Activated CD4-positive, alpha-beta memory T cell treated with anti-CD3 and anti-CD28 coated beads for 36 hours (primary cell): ENCODE measurements at places on chromosomes 12 and 14. TPM values are rescaled to one million over a fixed set of nuclear protein-coding genes. Genes with fewer than 3 reads are reported as not detected.

GRCh38 chr12:29763301-29763683 lies 20.4 kb downstream of the TMTC1 start:
- no peak for DNase-seq

DNA sequence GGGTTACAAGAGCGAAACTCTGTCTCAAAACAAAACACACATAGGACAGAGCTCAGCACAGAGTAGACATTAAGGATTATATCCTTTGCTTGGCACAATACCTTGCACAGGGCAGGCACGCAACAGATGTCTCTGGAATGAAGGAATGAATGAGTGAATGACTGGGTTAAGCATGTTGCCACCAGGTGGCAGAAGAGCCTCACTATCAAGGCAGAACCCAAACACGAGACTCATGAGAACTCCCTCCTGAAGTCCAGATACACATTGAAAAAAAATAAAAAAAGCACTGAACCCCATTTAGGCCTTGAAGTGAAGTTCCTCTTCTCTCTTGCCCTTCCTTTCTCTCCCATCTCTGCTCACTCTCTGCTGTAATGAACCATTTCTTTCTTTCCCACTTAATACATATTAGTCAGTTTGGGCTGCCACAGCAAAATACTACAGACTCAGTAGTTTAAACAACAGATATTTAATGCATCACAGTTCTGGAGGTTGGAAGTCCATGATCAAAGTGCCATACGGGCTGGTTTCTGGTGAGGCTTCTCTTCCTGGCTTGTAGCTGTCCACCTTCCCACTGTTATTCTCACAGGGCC lies 26.6 kb upstream of the LTA4H start:
- DNase-seq, result peak; percentile 83

The NGB gene
- total RNA-seq, result not detected

DNA sequence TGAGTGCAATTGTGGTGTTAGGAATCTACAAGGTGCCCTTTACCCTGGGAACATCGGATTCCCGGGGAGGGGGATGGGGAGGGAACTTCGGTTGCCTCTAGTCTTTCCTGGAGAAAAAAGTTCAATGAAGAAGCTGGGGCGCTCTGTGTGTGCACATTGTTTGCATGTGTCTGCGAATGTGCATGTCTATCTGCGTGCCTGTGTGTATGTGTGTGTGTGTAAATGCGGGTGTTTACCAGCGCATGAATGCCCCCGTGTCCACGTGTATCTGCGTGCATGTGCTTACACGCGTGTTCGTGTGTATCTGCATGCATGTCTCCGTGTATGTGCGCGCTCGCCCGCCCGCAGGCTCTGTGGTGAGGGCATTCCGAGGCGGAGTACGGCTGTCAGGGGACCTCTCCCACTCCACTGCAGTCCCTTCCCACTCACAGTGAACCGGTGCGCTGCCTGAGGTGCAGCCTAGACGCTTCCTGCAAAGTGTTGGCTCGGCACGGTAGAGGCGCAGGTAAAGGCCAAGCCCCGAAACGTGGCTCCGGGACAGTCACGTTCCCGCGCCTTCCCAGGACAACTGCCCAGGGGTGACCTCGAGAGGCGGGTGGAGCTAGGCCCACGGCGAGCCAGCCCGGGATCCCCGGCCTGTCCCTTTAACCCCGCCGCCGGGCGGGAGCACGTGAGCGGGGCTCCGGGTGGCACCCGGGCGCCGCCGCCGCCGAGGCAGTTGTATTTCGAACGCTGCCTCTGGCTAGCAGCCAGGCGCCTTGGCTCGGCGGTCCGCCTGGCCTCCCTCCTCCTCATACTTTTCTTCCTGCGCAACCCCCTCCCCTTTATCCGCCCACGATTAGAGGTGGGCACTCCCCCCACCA lies 539 bp upstream of the HMGA2 start:
- DNase-seq, result peak; percentile 9

The GTF2A1 gene
- total RNA-seq, result 38.9 TPM

- no peak for DNase-seq
Observed at GRCh38 chr14:72332046-72332445, 399.8 kb downstream of the RGS6 start.

DNA sequence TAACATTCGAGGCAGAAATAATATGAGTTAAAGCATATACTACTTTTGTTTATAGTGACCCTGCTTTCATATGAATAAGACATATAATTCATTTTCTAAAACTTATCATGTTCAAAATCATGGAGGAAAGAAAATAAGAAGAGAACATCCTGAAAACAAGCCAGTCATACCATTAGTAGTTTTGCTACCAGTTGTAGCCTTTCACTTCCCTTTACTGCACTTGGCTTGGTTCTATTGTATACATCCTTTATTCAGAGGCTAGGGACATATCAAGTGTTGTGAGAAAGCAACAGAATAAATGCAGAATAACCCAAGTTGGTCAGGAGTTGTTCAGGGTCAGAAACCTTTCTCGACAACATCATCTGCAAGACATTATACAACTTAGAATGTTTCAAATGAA lies 598.7 kb downstream of the SOX5 start:
- DNase-seq, result no peak

GRCh38 chr12:25759752-25760151 lies 198.7 kb upstream of the RASSF8 start:
- DNase-seq, result no peak

The CCDC184 gene
- total RNA-seq, result 0.40 TPM

The AHNAK2 gene
- total RNA-seq, result 0.05 TPM

DNA sequence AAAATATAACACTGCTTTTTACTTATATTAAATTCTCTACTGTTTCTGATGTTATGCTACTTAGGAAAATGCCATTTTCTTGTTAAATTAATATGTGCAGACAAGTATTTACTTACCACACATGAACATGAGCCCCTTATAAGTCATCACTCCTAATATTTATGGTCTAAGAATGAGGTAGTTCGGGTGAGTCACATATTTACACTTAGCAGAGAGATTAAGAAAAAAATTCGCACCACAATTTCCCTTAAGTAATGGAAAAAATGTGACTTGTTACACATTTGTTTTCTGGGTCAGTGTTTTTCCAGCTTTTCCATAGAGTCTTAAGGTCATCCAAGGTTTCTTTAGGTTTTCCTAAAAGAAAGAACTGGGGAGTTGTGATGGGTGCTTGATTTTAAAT lies 68.3 kb downstream of the RERG start:
- DNase-seq, result no peak

DNA sequence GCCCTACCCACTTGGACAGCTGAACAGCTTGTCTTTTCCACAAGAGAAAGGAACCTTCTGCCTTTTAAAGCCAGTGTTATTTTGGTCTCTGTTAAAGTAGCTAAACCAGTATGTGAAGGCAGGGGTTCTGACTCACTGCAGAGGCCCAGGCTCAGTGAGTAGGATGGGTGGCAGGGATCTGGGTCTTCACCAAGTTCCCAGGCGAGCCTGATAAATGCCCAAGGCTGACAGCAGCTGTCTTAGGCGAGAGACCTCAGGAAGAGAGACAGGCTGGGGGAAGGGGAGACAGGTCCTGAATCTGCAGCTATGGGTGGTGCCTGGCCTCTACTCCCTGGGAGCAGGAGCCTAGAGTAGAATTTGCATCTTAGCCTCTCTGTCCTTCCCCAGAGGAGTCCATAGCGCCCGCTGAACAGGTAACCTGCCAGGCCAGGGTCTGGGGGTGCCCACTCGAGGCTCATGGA lies 18.1 kb upstream of the KIF26A start:
- DNase-seq, result no peak

DNA sequence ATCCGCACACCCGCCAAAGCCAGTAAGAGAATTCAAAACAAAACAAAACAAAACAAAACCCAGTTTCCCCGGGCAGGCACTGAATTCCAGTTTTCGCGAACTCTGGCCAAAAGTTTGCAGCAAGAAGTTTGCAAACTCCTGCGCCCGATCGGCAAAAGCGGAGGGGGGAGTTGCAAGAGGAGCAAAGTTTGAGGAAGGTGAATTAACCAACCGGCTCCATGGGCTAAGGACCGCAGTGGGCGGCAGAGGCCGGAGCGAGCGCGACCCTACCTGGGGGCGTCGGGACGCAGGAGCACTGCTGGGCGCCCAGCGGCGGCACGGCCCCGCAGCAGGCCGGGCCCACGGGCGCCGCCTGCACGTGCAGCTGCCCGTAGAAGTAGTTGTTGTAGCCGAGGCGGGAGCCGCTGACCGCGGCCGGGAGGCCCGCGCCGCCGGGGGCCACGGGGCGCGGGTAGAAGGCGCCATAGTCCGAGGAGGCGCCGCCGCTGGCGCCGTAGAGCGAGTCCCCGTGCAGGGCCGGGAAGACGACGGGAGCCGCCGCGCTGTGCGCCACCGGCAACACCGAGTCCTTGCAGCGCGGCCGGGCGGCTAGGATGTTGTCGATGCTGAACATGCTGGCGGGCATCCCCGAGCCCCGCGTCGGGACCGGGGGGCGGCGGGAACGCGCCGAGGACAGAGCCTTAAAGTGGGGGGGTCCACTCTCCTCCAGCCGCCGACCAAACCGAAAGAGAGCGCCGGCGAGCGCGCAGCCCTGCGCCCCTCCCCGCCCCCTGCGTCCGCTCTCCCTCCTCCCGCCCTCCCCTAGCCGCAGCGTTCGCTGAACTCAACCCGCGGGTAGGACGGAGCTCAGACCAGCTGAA lies at the start of gene GSC:
TSS of gene GSC (minus strand) at position 723 of the 860 bp plus-strand sequence. CDS start at position 625, 98 bp downstream.
- peak; percentile 40 for DNase-seq
